NCI-H1105 treated with DMSO at 0.1 percent for 48 hours (cell line): ENCODE measurements at places on chromosomes 5 and 9.

- DNase-seq, result no peak
These were observed 170.4 kb upstream of the FSTL4 start for GRCh38 chr5:133782736-133783135.

GRCh38 chr9:34549407-34549732 is 26.6 kb upstream of the ENHO start:
- DNase-seq, result no peak

GRCh38 chr5:157045601-157046000 is 13.3 kb downstream of the HAVCR1 start:
- no peak for DNase-seq

- peak; percentile 50 for DNase-seq
These were observed 36.4 kb upstream of the ADAMTSL1 start for GRCh38 chr9:18437315-18438201.

GRCh38 chr5:178115814-178116142 is 2.4 kb downstream of the N4BP3 start:
- no peak for DNase-seq

DNA sequence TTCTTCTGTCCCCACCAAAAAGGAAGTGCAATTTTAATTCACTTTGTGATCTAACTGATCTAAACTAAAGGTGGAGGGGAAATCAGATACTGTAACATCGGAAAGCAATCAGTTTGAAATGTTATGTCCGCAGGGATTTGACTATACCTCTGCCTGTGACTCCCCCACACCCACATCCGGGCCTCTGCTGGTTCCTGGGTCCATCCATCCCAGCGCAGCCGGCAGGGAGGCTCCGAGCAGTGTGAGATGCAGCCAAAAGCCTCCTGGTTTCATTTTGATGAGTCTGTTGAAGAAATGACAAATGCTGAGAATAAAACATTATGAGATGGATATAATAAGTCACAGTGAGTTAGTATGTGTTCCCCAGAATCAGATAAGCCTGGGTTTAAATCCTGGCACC is 8.6 kb downstream of the FSTL4 start:
- DNase-seq, result no peak

GRCh38 chr5:17431272-17432050 is 66.6 kb upstream of the TAF11L2 start:
- no peak for DNase-seq

GRCh38 chr5:141875795-141876627 is 2.2 kb downstream of the PCDH1 start:
- DNase-seq, result peak; percentile 17

- no peak for DNase-seq
These were observed 153.8 kb downstream of the DEPDC1B start for GRCh38 chr5:60546207-60546606.

- DNase-seq, result no peak
These were observed 53.5 kb upstream of the CDKN2AIPNL start for GRCh38 chr5:134464988-134465815.

DNA sequence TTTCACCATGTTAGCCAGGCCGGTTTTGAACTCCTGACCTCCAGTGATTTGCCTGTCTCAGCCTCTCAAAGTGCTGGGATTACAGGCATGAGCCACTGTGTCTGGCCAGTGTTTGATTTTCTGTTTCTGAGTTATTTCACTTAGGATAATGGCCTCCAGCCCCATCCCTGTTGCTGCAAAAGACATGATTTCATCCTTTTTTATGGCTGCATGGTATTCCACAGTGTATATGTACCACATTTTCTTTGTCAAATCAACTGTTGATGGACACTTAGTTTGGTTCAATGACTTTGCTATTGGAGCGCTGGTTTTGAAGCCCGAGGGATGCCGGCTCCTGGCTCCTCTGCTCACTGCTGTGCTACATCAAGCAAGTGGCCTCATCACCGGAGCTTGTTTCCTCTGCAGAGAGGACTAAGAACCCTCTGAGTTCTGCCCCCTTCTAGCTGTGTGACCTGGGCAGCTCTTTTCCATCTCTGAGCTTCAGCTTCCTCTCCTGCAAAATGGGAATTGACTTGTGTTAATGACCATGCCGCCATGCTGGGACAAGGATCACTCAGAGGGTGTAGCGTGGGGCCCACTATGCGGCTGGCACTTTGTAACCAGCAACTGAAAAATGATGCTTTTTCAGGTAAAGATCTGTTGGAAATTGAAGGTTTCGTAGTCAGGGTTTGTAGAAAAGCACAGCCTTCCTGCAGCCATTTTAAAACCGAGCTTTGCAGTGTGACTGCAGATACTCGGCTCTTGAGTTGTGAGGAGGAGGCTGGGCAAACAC is 4.6 kb upstream of the NEURL1B start:
- DNase-seq, result no peak

DNA sequence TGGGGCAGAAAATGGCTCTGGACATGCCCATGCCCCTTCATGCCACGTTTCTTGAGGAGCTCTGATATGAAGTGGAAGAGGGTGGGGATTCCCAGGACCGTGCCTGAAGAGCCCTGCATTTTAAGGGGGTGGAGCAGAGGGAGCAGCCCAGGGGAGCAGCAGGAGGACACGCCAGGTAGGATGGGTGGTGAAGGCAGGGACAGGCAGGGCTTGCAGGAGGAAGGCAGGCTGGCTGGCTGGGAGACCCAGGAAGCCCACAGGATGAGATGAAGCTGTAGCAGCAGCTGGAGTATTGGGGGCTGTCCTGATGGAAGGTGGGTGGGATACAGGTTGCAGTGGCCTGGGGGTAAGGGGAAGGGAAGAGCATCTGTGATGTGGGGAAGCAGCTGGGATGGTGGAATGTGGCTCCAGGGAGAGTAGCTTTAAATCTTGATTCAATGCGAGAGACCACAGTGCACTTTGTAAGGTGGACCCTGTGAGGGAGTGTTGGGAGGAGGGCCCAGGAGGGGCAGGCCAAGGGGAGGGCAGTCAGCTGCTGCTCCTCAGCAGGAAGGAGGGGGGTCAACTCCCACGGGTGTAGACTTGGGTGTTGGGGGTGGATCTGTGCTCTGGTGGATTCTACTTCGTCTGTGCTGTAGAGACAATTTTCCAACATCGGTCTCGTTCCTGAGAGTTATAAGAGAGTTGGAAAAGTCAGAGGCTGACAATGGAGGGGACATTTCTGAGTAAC is 242.6 kb upstream of the IRX4 start:
- DNase-seq, result no peak

DNA sequence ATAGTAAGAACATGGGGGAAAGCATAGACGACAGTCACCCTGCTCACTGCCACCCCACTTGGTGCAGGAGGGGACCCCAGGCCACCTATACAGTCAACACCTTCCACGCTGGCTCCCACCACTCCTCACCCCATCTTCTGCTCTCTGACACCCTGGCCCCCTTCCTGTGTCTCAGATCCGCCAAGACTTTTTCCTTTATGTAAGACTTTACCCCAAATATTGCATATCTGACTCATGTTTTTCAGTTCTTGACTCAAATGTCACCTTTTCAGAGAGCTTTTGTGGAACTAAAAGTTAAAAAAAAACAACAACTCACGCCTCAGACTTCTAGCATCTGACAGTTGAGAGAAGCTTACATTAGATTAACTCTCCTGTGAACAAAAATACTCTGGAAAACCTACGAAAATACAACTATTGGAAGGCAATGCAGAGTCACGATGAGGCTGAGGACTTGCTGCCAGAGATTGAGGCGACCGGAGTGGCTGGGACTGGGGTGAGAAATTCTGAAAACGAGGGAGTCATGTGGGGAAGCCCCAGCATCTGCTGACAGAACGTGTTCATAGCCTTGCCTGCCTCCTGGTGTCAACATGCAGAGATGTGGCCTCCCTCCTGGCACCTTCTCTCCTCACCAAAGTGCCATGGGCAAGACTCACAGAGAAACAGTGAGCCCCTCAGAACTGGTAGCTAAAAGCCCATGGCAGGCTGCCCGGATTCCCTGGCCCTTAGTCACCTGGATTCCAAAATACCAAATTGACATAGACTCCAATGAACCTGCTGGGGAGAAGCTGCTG is 22.4 kb upstream of the FCN2 start:
- DNase-seq, result peak; percentile 2

DNA sequence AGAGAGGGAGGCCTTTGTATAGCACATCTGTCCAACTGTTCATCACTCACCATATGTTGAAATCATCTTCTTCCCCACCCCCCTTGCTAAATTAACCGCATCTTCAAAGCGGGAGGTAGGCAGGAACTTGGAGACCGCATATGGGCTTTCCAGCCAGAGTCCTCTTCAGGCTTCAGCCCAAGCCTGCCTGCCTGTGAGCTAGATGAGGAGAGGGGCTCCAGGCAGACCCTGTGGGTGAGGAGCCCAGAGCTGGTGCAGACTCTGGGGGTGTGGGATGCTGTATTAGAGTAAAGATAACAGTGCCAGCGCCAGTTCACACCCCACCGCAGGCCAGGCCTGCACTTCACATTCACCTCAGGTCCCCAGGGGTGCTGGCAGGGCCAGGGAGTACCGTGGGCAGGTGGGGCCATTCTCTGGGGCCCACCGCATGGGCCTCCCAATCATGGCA is 16.2 kb downstream of the PRRC2B start:
- DNase-seq, result no peak

DNA sequence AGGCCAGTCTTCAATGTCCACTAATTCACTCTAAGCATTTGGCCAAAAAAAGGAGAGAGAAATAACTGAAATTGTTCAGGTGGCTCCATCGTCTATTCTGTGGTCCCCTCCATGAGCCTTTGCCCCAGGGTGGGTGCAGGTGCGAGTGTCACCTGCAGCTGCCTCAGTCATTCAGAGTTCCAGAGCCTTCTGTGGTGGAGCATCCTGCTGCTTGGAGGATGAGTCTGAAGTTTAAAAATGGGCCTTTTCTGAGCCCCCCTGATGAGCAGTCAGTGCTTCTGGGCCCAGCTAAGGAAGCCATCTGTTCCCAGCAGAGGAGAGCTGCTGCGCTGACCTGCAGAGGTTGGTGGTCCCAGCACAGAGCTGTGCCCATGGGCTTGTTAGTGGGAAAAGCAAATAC is 48.2 kb downstream of the NDST1 start:
- no peak for DNase-seq

DNA sequence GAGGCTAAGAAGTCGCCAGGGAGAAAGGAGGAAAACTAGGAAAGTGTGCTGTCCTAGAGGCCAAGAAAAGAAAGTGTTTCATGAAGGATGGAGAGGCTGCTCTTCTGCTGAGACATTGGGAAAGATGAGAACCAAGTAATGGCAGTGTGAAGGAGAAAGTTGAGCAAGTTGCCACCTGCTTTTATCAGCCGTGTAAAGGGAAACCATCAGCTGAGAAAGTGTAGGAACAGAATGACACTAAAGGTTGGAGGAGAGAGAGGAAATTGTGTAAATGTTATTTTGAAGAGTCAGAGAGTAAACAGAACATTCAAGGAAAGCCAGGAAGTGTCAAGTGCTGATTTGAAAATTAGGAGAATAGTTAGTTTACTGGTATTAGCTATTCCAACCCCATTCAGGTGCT is 125.0 kb downstream of the CEMIP2 start:
- DNase-seq, result no peak

GRCh38 chr9:110069326-110070248 is 138.4 kb downstream of the C9orf152 start:
- DNase-seq, result no peak

DNA sequence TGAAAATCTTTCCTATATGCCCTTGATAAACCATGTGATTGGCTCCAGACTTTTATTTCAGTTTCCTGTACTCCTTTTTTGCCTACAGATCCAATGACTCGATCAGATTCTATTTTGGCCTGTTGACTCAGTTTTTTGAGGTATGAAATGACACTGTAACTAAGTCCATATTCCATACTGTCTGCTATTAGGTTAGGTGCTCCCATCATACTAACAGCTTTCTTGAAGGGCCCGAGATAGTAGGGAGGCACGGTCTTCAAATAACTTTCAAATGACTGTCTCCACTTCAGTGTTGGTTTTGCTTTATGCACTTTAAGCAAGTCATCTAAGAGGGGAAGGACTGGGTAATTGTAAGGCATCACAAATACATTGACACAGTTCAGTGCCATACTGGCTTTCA is 295.4 kb upstream of the DAB2 start:
- DNase-seq, result no peak

DNA sequence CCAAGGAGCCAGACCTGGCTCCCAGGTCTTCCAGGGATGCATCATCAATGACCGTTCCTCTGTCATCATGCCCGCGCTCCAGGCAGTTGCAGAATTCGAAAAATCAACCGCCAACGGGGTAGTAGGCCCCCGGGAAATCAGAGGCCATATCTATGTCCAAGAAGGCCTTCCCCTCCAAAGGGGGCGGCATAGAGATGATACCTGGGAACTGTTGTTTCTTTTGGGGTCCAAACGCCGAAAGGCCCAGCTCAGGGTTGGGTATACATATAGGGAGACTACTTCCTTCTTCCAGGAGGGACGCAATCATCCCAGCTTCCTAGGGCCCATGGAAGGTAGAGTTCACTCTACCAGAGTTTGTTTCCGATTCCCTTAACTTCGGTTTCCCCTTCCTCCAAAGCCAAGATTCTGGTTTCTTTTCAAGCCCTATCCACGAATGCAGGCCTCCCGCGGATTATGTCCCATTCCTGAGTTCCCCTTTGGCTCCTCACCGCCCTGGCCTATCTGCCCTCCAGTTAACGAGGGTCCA is 754 bp downstream of the DCAF12 start:
- DNase-seq, result no peak

DNA sequence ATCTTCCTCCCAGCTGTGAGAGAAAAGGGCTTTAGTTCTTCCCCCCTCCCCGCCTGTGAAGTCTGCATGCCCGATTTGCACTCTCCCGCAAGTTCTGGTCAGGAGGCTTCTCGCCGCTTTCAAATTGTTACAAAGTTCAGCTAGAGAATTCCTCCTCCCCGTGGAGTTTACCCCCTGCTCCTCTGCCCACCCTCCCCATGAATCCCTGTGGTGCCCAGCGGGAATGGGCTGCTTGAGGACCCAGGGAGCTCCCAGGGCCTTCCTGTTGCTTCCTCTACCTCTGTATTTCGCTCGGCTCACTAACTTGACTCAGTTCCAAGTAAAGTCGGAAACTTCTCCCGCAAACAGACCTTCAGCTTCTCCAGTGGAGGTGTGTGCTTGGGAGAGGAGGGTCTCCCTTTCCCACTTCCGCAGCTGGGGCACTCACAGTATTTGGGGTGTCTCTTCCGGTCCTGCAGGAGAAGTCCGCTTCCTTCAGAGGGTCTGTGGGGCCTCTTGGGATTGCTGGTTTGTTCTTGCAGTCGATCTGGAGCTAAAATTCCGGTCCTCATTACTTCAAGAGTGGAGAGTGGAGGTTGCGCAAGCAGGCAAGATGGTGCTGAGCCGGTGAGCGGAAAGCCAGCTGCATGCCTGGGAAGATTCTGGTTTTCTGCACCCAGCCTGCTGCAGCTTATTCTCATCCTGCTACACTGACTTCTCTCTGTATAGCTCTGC is 97.8 kb downstream of the ADAMTS12 start:
- DNase-seq, result no peak

GRCh38 chr9:2919347-2919746 is 75.5 kb upstream of the PUM3 start:
- no peak for DNase-seq
